AG09309 (cell line): ENCODE measurements at places on chromosomes 13 and 19.

- no peak for DNase-seq
Measured at GRCh38 chr13:27104606-27105005, 67.0 kb downstream of the USP12 start.

GRCh38 chr19:12806242-12807081 lies at the start of gene RNASEH2A:
RNASEH2A (plus strand) TSS chr19:12806584; CDS start chr19:12806674, 90 bp downstream.
- DNase-seq, result peak; percentile 49

GRCh38 chr13:92097337-92097903 lies 699.0 kb downstream of the GPC5 start:
- no peak for DNase-seq

DNA sequence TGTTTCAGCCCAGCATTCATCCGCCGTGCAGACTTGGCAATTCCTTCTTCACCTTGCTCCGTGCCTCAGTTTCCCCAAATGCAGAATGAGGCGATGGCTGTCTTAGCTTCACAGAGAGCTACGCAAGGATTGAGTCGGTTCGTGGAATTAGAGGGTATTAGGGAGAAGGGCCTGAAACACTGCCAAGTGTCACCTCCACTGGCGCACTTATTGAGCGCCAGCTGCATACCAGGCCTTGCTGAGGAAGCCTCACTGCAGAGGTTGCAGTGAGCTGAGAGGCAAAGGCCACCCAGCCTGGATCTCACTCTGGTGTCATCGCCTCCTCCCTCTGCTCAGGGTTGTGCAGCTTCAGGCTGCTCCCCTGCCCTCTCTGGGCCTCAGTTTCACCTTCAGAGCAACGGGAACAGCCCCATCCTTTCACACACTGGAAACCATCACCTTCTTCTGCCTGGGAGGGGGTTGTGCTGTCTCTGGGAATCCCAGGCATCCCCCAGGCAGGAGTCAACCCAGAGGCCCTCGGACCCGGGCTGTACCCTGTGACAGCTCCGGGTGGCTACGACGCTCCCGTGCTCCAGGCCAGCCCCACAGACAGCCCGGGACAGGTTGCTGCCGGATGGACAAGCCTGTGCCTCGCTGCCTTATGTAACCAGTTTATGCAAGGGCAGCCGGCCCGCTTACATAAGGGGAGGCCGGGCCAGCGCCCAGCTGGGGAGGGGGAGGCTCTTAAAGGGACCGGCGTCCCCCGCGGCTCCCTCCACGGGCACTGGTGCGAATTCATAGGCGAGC lies 31.9 kb downstream of the NFIC start:
- no peak for DNase-seq

- DNase-seq, result no peak
Measured at GRCh38 chr19:23116802-23117571, at the start of gene ZNF730. ZNF730 (plus strand) TSS chr19:23117025; CDS start chr19:23117174, 149 bp downstream.

GRCh38 chr13:111664696-111665095 lies 344.3 kb downstream of the TEX29 start:
- no peak for DNase-seq

GRCh38 chr19:51568456-51568855 lies 2.6 kb upstream of the ZNF175 start:
- DNase-seq, result no peak

GRCh38 chr19:34573226-34573864 lies 91.8 kb downstream of the WTIP start:
- no peak for DNase-seq

- no peak for DNase-seq
Measured at GRCh38 chr13:31631071-31631470, 108.3 kb upstream of the RXFP2 start.

DNA sequence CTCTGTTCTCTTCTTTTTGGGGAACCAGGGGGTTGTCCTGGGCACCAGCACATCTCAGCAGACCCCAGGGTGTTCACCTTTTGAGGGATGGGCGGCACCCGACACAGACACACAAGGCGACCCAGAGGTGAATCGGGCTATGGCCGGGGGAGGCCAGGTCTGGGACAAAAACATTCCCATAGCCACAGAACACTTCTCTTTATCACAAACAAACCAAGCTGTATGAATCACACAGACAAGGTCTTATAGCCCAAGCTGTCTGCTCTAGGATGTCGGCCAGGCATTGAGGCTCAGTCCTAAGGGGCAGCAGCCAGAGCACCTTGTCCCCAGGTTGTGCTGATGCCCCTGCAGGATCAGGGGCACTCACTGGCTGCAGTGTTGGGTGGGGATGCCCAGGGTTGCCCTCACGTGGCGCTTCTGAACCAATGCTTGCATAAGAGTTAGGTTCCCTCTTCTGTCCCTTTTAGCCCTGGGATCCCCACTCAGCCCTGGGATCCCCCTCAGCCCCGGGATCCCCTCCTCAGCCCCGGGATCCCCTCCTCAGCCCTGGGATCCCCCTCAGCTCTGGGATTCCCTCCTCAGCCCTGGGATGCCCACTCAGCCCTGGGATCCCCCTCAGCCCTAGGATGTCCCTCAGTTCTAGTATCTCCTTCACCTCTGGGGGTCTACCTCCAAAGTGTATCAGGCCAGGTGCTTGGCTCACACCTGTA lies 26.9 kb downstream of the MAU2 start:
- DNase-seq, result no peak

DNA sequence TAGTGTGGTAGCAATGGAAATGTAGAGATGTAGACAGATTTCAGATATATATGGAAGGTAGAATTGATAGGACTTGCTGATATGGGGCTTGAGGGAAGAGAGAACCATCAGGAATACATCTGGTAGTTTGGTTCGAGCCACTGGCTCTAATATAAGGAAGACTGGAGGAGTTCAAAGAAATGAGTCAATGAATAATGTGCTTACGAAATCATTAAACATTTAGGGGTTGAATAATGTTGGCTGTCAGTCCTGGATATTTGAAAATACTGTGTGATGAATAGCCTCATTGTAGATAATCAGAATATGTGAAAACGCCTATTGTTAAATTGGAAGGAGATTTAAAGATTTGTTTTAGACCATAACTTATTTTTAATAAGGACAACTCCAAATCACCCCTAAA lies 21.6 kb downstream of the SGCG start:
- peak; percentile 8 for DNase-seq

GRCh38 chr13:76461999-76462398 lies 424.2 kb downstream of the KCTD12 start:
- no peak for DNase-seq

- no peak for DNase-seq
Measured at GRCh38 chr13:29101905-29102304, 281.8 kb downstream of the MTUS2 start.

DNA sequence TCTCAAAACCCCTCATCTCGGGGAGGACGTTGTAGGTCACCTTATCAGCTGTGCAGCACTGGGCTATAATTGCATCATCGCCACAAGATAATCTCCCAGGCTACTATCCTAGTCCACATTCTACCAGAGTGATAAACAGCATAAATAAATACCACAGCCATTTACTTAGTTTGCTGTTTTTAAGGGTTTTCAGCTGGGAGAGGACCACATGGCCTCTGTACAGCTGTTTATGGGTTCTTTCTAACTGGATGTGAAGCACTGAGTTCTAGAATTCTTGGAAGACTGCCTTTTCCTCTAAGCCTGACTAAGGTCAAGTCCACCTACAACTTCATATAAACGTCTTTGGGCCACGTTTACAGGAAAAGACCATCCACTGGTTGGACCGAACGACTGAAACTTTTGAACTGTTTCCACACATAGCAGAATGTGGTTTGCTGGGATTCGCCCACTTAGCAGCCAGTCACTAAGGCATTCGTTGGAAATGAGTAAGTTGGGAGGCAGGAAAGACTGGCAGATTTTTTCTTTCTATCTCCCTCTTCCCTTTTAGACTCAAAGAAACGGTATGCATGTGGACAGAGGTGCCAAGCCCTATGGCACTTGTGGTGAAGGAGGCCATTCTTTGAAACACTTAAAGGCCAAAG lies 752.5 kb upstream of the SGCG start:
- DNase-seq, result no peak

GRCh38 chr19:45817725-45818301 lies 2.7 kb upstream of the RSPH6A start:
- DNase-seq, result no peak

DNA sequence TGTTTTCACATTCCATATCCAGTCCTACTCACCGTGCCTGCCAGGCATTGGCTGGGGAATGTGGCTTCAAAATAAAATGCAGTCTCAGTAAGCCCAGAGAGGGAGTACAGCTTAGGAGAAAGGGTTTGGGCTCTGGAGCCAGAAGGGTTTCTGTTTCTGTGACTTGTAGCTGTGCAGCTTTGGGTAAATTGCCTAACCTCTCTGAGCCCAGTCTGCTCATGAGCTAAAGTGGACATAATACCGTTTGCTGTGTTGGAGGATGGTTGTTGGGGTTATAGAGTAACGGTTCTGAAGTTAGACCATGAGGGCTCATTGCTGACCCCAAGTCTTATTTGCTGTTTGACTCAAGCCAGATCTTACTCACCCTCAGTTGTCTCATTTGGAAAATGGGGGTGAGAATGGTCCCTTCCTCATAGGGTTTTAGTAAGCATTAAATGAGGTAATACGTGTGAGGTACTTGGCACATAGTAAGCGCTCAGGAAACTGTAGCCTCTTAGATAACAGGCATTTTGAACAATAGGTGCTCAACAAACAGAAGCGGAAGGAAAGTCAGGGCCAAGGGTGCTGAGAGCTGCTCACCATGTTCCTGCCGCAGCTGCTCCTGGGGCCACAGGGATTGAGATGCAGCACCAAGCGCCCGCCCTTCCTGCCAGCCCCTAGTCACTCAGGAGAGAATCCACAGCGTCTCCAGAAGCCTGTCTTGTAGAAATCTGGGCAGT lies 45.5 kb downstream of the C13orf42 start:
- DNase-seq, result no peak

DNA sequence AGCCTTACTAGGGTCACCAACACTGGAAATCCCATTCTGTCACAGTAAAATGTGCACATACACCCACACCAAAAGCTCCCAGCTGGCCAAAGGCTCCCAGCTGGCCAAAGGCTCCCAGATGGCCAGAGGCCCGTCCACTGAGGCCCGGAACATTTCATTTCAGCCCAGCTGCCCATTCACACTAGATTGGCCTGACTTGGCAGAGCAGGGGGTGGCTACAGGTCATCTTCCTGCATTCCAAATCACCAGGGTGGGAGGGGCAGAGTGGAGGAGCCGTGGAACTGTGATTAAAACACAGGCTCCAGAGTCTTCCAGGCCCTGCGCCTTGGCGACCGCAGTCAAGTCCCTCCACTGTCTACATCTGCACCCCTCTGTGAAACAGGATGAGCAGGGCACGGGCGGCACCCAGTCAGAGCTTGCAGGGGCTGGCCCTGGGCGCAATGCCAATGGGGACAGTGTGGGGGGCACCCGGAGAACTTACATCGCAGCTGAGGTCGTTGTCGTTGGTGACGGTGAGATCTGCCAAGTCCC lies 10.1 kb upstream of the PRKD2 start:
- no peak for DNase-seq

DNA sequence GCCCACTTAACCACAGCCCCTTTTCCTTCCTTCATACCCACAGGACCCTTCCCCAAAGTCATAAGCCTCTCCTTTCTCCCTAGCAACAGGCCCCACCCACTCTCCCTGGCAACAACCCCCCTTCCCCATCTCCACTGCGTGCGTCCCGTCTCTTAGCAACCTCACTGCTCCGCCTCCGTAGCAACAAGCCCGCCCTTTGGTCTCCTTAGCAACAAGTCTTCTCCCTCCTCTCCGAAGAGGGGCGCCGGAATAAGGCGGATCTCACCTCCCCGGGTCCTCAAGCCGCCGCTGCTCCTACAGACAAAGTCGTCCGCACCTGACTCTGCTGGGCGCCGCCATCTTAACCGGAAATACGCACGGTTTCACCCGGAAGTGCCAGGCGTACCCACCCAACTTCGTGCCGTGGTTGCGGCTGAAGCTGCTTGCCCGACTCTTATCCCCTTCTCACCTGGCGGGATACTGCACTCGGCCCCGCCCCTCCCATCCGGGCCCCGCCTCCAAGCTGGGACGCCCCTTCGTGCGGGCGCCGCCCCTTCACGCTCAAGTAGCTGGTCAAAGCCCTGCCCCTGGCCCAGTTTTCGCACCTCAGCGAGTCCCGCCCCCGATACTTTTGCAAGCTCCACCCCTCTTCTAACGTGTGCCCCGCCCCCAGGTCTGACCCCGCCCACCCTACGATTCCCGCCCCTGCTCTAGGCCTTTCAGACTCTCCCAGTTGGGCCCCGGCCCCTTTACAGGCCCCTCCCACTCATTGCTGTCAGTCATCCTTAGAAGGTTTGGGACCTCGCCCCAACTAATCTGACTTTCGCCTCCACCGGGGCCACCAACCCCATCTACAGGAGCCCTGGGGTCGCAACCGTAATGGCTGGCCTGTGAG lies at the start of gene HSPBP1:
TSS of gene HSPBP1 (minus strand) at position 341 of the 874 bp plus-strand sequence. CDS start 502 bp downstream, outside the sequence.
- peak; percentile 53 for DNase-seq

DNA sequence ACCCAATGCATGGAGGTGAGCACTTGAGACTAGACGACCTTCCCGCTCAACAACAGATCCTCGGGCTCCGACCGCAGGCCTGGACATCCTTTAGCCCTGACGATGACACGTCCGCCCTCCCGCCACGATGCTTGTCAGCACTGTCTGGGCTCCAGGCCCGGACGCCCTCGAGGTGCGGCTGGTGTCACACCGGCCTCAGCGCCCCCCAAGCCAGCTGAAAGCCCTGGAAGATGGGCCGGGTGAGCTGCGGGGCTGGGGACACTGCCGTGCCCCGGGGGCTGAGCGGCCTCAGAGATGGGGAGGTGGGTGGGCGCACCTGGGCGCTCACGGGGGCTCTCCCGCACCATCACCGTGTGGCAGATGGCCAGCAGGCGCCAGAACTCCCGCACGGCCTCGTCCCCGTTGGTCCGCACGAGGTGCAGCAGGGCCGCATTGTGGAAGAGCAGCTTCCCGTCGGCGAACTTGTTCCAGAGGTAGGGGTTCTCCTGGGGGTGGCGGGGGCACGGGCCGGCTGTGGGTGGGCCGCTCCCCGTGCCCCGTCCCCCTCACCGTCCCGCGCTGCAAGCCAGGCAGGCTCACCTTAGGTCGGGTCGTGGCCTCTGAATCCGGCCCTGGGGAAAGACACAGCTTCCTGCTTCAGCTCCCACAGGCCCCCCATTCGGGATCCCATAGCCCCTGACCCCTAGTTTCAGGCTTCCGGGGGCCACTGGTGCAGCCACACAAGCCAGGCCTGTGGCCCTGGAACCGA lies 15.5 kb downstream of the ATP8B3 start:
- no peak for DNase-seq

DNA sequence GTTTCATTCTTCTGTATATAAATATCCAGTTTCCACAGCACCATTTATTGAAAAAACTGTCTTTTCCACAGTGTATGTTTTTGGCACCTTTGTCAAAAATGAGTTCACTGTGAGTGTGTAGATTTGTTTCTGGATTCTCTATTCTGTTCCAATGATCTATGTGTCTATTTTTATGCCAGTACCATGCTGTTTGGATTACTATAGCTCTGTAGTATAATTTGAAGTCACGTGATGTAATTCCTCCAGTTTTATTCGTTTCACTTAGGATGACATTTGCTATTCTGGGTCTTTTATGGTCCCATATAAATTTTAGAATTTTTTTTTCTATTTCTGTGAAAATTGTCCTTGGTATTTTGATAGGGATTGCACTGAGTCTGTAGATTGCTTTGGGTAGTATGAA lies 11.0 kb upstream of the ZNF823 start:
- no peak for DNase-seq
